ENCODE measurements at places on chromosomes 16 and 17.

GRCh38 chr16:69595127-69596036 is 29.6 kb downstream of the NFAT5 start:
- no peak for DNase-seq

DNA sequence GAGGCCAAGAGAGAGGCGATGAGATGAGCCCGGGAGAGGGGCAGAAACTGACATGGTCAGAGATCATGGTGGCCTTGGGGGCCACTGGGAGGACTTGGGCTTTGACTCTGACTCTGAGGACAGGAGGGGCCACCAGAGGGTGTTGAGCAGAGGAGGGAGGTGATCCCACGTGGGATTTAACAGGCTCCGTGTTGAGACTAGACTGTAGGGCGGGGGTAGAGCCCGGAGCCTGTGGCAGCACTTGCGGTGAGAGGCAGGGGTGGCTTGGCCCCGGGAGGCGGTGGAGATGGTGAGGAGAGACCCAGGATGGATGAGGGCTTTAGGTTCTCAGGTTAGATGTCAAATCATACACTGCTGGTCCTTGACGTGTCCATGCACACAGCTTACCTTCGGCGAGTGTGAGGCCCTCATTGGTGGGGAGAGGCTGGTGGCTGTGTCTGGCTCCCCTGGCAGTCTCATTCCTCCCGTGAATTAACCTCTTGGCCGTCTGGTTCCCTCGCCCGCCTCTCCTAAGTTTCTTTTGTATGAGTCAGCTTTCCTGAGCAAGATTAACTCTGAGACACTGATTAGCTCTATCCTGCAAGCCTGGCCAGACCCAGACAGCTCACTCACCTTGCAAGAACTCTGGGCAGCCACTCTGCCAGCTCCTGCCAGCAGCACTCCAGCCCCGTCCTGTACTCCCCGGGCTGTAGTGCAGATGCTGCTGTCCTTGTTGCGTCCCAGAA is 39.7 kb downstream of the VPS35L start:
- no peak for DNase-seq

GRCh38 chr17:72427761-72428109 is 306.9 kb downstream of the SOX9 start:
- DNase-seq: no peak

DNA sequence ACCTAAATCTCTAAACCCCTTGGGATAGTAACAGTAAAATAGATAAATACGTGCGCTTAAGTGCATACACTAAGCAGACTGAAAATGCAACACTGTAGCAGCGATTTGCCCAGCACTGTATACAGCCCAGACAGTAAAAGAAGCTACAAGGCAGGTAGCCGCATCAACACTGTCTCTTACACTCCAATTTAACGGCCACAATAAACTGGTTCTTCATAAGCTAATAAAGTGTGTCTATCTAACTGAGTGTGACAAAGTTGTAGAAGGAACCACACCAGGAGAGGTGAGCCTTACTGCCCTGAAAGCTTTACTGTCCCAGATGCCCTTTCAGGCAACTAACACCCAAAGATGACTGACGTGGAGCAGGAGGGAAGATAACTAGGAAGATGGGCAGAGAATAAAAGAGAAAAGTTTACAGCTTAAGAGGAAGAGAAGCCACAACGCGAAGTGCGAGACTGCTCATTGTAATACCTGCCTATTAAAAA is 847 bp downstream of the ZDHHC7 start:
- DNase-seq: no peak

GRCh38 chr16:66503612-66504011 is 46.3 kb downstream of the TK2 start:
- no peak for DNase-seq

Data from stromal cell of bone marrow (primary cell).